ENCODE measurements at places on chromosomes 5 and 9.

- DNase-seq: no peak
These were observed 37.6 kb upstream of the MAST4 start for GRCh38 chr5:66558560-66558959.

DNA sequence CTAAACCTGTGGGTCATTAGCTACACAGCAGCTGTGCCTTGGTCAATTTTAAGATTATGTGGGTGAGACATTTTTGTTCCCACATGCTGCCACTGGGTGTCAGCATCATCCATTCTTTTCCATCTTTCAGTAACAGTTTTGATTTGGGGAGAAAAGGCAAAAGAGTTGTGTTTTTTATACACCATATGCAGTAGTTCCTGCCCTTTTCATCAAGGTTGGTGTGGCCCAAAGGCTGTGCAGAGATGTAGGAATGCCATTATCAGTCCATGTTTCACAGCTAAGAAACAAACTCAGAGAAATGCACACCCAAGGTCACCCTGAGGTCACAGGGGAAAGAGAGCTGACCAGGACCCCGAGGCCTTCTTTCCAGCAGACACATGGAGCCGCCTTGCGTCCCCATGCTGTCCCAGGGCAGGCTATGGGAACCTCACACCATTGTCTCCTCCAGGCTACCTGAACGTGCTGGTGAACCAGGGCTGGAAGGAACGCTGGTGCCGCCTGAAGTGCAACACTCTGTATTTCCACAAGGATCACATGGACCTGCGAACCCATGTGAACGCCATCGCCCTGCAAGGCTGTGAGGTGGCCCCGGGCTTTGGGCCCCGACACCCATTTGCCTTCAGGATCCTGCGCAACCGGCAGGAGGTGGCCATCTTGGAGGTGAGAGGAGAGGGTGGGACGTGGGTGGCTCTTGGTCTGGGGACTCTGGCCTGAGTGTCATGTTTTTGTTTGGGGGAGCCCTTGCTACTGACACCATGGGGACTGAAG lies 27.8 kb upstream of the GRPEL2 start:
- peak; percentile 36 for DNase-seq

- no peak for DNase-seq
These were observed 50.1 kb downstream of the AMBP start for GRCh38 chr9:114027863-114028465.

DNA sequence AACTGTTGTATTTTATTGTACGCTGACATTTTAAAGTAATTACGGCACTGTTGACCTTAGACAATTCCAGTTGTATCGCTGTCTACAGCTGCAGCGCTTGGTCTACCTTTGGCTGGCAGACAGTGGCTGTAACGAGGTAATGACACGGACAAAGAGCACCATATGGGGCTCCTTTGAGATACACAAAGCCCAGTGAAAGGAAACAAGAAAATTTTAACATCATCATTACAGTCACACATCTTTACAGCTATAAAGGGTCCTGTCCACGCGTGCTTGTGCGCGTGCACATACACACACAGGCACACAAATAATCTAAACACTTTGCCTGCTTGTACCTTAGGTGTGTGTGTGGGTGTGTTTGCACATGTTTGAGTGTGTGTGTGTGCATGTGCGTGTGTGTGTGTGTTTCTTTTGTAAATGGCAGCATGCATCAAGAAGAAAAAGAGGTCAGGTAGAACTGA lies 946.0 kb downstream of the NR2F1-AS1 start:
- DNase-seq: no peak

DNA sequence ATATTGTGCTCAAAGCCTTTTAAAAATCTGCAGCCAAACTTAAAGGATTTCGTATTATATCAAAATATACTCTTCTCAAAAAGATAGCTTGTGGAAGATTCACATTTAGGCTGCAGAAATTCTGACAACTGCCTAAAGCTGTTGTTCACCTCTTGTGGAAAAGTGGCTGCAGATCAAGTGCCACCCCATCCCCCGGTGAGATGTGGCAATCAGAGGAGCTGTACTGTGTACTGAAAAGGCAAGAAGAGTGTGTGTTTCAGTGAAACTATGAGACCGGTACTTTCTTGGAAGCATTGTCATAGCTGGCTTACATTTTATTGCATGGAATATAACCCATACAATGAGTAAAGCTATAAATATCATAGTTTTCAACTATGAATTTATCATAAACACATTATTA lies 64.3 kb downstream of the CDH18 start:
- DNase-seq: no peak

- no peak for DNase-seq
These were observed 182.2 kb downstream of the FSTL4 start for GRCh38 chr5:133430095-133430494.

GRCh38 chr5:39502704-39503103 lies 77.9 kb upstream of the DAB2 start:
- no peak for DNase-seq

GRCh38 chr5:143006501-143006900 lies 236.3 kb downstream of the ARHGAP26 start:
- no peak for DNase-seq
